ENCODE measurements at places on chromosomes 6 and 20. TPM values are rescaled to one million over a fixed set of nuclear protein-coding genes. Genes with fewer than 3 reads are reported as not detected.

DNA sequence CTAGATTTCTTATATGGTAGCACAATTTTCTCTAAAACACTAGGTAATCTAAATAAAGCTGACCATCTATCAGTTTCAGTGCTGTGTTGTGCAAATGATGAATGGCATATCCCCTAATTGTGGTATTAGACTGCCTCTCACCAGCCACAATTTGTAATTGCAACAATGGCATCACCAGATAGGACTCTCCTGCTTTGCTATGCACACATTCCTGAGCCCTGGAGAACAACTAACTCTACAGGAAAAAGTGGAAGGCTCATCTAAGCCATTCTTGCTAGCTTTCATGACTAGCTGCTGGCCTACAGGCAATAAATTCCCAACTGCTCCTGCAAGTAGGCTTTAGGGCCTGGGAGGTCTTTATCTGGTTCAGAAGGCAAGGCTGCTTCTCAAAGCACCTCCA, 974.1 kb downstream of the EYS start:
- no peak for DNase-seq

GRCh38 chr6:136640132-136640915, 90.1 kb upstream of the MAP7 start:
- no peak for DNase-seq

- DNase-seq, result no peak
These were observed 109.4 kb downstream of the TBXT start for GRCh38 chr6:166058064-166058739.

GRCh38 chr6:154661768-154662167, 71.4 kb upstream of the SCAF8 start:
- no peak for DNase-seq

C6orf15 gene
- total RNA-seq, result not detected

- no peak for DNase-seq
These were observed 267.1 kb downstream of the ERMARD start for GRCh38 chr6:170018422-170018935.

FAXC gene
- total RNA-seq, result 54.0 TPM

DNA sequence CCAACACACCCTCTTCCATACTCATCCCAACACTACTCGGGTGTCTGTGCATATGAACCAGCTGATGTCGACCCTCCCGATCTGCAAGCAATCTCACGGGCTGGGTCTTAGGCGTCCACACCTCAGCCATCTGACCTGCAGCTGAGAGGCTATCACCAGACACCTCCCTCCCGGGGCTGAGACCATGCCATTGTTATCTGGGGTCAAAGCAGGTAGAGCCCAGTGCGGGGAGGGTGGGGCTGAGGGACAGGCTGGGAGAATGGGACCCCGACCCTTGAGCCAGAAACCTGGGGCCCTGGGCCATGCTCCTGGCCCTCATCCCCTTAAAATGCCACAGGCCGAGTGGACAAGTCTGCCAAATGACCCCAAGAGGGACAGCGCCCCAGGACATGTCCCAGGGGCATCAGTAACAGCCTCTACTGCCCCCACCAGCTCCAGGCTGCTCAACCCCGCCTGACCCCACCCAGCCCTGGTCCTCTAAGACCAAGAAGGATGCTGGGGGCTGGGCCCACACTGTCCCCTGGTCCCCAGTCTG, 146.7 kb upstream of the CST7 start:
- no peak for DNase-seq

ELOVL4 gene
- total RNA-seq, result 3.0 TPM

GGTLC1 gene
- not detected for total RNA-seq

GRCh38 chr6:74997646-74998045, 208.2 kb downstream of the COL12A1 start:
- DNase-seq, result no peak

KCNK5 gene
- total RNA-seq, result 7.5 TPM

GRCh38 chr6:109291902-109292301, 90.4 kb downstream of the CD164 start:
- DNase-seq, result no peak

SRF gene
- total RNA-seq, result 92.4 TPM

MTFR2 gene
- not detected for total RNA-seq

PDE10A gene
- 7.5 TPM for total RNA-seq

- no peak for DNase-seq
These were observed 81.2 kb downstream of the THBS2 start for GRCh38 chr6:169172456-169172855.

GRCh38 chr20:41268917-41269652, 48.4 kb downstream of the ZHX3 start:
- no peak for DNase-seq

DNA sequence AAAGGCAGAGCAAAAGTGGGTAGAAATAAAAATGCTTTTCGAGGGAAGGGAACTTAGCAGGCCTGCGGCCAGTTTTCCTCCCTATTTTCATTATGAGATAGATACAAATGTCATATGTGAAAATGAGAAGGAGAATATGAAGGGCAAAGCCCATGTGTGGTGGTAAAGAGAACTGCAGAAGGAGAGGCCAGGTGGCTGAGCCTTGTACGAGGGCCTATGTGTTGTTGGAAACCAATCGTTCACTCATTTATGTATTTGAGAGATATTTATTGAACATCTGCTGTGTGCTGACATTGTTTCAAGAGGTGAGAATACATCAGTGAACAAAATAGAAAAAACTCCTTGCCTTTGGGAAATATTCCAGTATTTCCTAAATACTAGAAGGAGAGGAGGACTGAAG, 147.7 kb downstream of the SH3BGRL2 start:
- DNase-seq, result no peak

GRCh38 chr20:57866250-57867106, 156.7 kb upstream of the PMEPA1 start:
- DNase-seq, result peak; percentile 19

GRCh38 chr6:45872827-45873365, 142.8 kb downstream of the CLIC5 start:
- no peak for DNase-seq

DNA sequence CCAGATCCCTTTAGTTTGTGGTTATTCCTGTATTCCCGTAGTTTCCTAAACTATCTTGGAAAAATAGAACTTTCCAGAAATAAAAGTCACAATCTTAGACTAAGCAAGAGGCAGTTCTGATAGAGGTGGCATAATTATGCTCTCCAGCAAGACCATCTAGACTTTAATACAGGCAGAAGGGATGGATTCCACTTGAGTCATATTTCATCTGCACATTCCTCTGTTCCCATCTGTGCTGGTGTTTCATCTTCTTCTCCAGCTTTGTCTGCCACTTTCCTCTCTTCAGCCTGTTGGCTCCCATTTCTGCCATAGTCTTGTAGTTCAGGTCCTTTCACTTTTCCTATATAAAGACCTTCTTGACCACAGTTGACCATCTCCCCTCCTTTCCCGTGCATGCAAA, 102.9 kb downstream of the SOBP start:
- DNase-seq, result no peak

All from sigmoid colon (tissue), 7 donors.